ENCODE measurements at places on chromosomes 1 and 21.

- no peak for DNase-seq
Observed at GRCh38 chr1:116130356-116130755, 19.2 kb downstream of the MAB21L3 start.

- DNase-seq: no peak
Observed at GRCh38 chr1:75964760-75965408, 32.7 kb upstream of the ASB17 start.

GRCh38 chr1:175073633-175074032, 6.0 kb downstream of the TNN start:
- no peak for DNase-seq

DNA sequence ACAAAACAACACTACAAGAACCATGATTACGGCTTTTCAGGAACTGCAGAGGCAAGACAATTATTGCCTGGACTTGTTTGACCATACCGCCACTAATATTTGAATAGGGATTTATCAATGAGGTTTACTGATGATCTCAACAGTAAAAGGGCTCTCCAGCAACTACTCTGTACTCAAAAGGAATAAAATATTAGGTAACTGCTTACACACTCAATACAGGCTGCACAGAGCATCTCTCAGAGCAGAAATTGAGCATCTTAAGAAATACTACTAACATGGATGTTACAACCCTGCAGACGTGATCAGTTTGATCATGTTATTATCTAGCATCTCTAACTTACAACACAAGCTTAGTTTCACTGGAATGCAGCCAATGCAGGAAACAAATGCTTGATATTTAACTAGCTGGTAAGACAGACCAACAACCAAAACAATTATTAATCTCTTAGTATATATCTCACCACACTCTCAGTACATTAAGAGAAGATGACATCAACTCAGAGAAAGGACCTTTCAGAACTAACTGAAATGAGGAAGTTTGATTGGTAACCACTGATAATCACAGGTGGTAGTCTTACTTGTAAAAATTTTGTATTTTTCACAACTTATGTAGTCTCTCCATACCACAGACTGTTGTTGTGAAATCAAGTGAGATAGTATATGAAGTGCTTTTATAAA, 52.2 kb downstream of the PUM1 start:
- DNase-seq: peak; percentile 9

DNA sequence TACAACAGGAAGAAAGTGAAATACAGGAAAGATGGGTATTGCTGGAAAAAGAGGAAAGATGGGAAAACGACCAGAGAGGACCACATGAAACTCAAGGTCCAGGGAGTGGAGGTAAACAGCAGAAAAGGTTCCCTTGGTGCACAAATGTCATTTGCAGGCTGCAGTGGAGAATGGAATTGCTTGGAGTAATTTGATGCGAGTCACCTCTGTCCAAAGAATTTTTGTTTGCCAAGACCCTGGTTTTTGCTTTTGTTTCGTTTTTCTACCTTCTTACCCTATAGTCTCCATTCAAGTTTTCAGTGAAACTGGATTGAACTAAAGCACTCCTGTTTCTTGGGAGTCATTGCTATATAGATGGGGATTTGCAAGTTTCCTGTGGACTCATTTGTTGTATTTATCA, 464.3 kb downstream of the CAMTA1 start:
- DNase-seq: no peak

GRCh38 chr1:109096120-109096519, 5.6 kb downstream of the TMEM167B start:
- DNase-seq: no peak

DNA sequence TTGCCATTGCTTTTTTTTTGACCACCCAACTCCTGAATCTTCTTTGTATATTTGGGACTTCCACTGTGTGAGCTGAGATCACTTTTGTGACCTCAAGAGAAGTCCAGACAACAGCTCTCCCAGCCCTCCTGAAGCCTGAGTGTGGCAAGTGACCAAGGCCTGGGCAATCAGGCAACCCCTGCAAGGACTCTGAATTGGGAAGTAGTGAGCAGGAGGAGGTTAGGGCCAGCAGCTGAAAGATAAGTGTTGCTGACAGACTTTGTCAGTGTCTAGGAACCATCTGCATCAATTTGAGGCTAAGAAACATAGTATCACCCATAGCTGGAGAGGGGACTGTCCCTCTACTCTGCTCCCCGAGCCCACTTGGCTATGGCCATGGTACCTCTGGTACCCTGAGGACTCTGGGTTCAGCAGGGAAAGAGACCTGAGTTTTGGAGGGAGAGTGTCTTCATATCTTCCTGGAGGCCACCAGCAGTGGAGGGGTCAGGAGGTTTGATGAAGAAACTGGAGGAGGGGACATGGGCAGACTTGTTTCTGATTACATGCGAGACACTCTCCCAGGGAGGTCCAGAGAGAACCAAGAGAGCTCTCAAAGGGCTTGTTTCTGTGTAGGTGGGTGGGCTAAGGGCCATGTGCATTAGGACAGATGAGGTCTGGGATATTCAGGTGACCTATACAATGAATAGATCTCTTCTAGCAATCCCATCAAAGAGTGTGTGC, 147.0 kb upstream of the DNAH14 start:
- DNase-seq: no peak

DNA sequence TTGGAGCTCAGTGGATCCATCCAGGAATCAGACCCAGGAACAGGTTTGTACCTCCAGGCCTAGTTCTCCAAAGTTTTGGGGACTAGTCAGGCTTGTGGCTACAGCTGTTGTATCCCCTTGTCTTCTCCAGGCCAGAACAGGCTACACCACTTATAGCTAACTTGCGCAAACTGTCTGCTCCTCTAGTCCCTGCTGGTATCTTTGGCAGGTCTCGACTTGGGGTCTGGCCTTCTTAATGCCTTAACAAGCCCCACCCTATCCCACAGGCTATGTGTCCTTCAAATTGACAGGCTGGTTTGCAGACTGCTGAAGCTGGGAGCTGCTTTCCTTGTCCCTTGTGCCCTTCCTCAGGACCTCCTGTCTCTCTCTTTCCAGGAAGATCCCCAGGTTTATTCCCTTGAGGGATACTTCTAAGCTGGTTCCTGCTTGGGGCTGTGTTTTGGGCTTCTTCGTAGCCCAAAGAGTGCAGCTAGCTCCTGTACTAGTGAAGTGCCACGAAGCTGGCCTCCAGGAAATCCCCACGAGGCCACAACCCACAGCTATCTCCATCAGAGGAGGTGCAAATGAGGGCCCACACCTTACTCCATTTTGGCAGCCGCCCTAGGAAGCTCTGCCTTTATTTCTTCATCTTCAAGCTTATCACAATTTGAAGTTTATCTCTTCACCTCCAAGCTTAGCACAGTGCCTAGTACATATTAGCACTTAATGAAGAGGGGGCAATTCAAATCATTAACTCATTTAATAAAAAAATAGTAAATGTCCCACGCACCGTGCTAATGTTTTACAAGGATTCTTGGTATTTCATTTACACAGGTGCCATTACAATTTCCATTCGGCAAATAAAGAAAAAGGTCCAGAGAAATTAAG, 683 bp upstream of the DMAP1 start:
- no peak for DNase-seq

DNA sequence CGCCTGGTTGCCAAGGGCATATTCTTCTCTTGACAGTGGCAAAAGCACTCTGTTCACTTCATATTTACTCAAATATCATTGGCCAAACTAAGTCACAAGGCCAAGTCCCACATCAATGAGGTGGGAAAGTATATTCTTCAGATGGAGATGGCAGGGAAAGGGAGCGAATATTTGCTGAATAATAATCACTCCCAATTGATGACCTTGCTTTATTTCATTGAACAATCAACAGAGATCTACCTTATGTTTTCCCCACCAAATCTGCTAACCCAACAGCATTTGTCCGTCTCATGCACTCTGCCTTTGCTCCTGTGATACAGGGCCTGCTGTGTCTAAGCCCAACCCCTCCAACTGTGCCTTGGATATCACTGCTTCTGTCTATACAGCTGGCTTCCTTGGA, 45.2 kb upstream of the PCP4 start:
- DNase-seq: no peak

- no peak for DNase-seq
Observed at GRCh38 chr1:86758570-86758969, 54.2 kb downstream of the SH3GLB1 start.

GRCh38 chr1:31959521-31960340, 21.6 kb upstream of the PTP4A2 start:
- peak; percentile 39 for DNase-seq

DNA sequence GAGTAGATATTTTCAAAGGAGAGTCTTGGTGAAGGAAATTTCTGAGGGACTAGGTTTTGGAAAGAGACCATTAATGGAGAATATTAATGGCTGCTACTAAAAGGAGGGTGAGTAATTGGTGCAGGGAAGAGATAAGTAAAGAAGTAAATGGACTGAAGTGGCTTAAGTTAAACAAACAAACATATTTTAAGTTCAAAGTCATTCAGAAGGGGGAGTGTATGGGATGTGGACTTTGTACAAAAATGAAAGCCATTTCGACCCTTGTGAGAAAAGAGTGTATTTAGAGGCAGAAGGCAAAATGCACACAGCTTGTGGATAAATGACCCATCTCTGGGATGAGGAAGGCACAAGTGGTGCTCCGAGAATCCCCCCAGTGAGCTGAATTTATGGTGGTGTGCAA, 171.7 kb downstream of the BACH1 start:
- DNase-seq: no peak

- DNase-seq: no peak
Observed at GRCh38 chr1:98340511-98340910, 321.0 kb upstream of the SNX7 start.

DNA sequence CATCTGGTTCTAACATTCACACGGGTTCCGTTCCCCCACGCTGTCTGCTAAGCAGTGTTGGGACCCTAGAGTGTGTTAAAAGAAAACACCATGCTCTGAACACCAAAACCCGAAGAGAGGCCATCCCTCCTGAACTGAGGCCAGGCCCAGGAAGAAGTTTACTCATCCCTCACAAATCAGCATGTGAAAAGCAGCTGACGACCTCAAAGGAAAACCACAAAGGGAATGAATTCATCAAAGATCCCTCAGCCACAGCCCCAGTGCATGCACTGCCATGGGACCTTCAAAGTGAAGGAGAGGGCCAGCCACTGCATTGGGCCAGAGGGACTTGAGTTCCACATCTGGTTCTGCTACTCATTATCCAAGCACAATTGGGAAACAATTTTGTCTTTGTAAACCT, 7.0 kb upstream of the PSEN2 start:
- DNase-seq: no peak

DNA sequence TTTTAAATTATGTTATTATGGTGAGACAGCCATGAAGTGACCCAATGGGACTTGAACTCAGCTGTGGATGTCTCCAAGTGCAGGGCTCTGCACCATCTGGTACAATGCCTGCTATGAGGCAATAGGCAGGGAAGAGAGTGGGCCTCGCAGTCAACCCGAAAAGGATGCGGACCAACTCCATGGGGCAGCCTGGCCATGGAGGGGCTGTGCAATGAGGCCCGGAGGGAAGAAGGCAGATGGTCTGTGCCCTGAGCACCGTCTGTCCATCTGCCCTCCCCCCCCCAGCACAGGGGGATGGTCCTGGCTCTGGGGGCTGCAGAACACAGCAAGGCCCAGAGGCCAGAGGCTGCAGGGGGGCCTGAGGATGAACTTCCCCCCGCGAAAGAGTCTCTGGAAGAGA, 17.0 kb downstream of the ESPN start:
- no peak for DNase-seq

GRCh38 chr1:199152676-199153075, 513.8 kb downstream of the PTPRC start:
- no peak for DNase-seq

- DNase-seq: peak; percentile 36
Observed at GRCh38 chr1:94418664-94419655, 771 bp downstream of the ABCD3 start.

DNA sequence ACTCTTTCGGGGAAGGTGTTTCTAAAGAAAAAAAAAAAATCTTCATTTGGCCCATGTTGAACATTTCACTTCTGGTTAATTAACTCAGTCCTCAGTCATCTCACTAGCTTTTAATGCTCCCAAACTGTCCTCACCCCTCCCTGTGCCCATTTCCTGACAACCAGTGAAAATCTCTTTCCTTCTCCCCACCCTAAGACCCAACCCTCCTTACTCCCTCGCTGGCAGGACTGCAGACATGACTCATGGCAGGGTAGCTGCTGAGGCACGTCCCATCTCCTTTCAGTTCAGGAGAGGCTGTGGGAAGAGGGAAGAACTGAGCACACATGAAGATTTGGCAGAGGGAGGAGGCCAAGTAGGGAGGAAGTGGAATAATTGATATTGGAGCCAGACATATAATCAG, 12.6 kb downstream of the PKP1 start:
- DNase-seq: no peak

Measured in RPMI8226 (cell line).